A549 treated with AZD2906 at 1 μM for 4 hours (cell line): ENCODE measurements at places on chromosomes 3 and 15. TPM values are rescaled to one million over a fixed set of nuclear protein-coding genes. Genes with fewer than 3 reads are reported as not detected.

The SOX2 gene
- 0.38 to 0.58 TPM (median 0.44 TPM) in 5 replicates for total RNA-seq

The IQGAP1 gene
- 165 to 291 TPM (median 173 TPM) in 5 replicates for total RNA-seq

The CD200 gene
- not detected in 5 replicates for total RNA-seq

The SV2B gene
- total RNA-seq = 0.13 to 0.28 TPM (median 0.15 TPM) in 5 replicates

The LRTM1 gene
- not detected in 5 replicates for total RNA-seq

The TRIM71 gene
- total RNA-seq = 0.01 TPM in 2 of 5 replicates, not detected in the others

The KCNH8 gene
- not detected in 5 replicates for total RNA-seq

The PLD1 gene
- 6.3 to 8.9 TPM (median 8.0 TPM) in 5 replicates for total RNA-seq

The SCN5A gene
- 0.80 to 1.4 TPM (median 1.0 TPM) in 5 replicates for total RNA-seq

The DAZL gene
- not detected in 5 replicates for total RNA-seq
